ENCODE measurements at places on chromosomes 12 and 14. TPM values are rescaled to one million over a fixed set of nuclear protein-coding genes. Genes with fewer than 3 reads are reported as not detected.

KRT71 gene
- not detected for total RNA-seq

TAS2R19 gene
- 0.50 TPM for total RNA-seq

RIPK3 gene
- total RNA-seq = 6.3 TPM

RAD9B gene
- total RNA-seq = 2.8 TPM

MSRB3 gene
- total RNA-seq = not detected

AQP5 gene
- not detected for total RNA-seq

PRKD1 gene
- not detected for total RNA-seq

MIP gene
- total RNA-seq = not detected

P3H3 gene
- 0.36 TPM for total RNA-seq

DPY19L2 gene
- 6.2 TPM for total RNA-seq
